Occipital lobe (tissue), 3 donors: ENCODE measurements at places on chromosomes 1 and 21. TPM values are rescaled to one million over a fixed set of nuclear protein-coding genes. Genes with fewer than 3 reads are reported as not detected.

The EFNA4 gene
- total RNA-seq, result 0.62 TPM

The RHEX gene
- not detected for total RNA-seq

The FCGR1A gene
- total RNA-seq, result 9.8 TPM

The CCDC17 gene
- total RNA-seq, result 0.47 TPM

The TRIM17 gene
- 0.78 TPM for total RNA-seq

The UFC1 gene
- total RNA-seq, result 99.4 TPM
